Kidney epithelial cell (primary cell): ENCODE measurements at places on chromosomes 5 and 9. TPM values are rescaled to one million over a fixed set of nuclear protein-coding genes. Genes with fewer than 3 reads are reported as not detected.

DNA sequence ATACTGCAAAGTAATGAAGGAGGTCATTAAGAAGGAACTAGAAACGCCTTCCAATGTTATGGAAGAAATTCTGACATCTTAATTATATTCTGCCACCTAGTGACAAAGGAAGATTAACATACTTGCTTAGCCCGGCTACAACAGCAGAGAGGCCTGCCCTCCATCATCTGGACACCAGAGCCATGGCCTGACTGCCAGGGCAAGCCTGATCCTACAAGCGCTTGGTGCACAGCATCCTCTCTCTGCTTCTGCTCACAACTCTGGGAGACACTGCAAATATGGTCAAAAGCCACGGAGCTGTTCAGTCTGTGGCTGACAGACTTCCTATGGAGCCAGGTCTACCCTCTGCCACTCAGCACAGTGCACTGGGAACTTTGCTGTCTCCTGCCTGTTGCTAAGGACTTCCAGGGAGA lies 87.3 kb upstream of the SLC44A1 start:
- DNase-seq, result no peak

GRCh38 chr9:130682421-130683121 lies 11.0 kb upstream of the EXOSC2 start:
- DNase-seq, result no peak

DNA sequence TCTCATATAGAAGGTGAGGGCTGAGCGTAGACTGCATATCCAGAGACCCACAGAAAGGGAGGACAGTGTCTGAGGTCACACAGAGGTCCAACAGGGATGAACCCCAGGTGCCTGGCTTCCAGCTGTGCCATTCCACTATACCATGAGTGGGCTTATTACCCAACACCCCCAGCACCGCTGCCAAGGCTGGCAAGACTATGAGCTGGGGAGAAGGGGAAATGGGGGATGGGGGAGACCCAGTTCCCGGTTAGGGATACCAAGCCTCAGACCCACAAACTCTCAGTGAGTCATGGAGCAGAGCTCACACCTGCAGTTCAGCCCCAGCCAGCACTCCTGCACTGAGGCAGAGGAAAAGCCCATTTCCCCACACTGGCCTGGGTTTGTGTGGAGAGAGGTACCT lies 106.4 kb downstream of the PSD2 start:
- no peak for DNase-seq

DNA sequence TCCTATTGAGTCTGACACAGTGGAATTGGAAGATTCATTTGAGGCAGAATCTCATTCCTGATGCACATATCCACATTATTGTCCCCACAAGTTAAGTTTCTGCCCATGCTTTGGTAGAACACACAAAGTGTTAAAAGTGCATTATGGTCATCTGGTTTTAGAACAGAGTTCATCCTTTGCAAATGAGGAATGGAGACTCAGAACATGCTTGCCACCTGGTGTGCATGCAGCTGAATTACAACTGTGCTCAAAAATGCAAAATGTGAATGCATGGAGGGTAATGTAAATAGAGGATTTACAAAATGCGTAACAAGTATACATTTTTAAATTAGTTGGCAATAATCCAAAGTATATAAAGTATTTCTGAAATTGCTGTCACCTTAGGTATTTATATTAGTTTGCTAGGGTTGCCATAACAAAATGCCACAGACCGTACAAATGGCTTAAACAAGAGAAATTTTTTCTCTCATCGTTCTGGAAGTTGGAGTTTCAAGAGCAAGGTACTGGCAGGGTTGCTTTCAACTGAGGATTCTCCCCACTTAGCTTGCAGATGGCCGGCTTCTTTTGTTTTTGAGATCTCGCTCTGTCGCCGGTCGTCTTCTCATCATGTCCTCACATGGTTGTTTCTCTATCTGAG lies 671.1 kb downstream of the TAF11L14 start:
- no peak for DNase-seq

DNA sequence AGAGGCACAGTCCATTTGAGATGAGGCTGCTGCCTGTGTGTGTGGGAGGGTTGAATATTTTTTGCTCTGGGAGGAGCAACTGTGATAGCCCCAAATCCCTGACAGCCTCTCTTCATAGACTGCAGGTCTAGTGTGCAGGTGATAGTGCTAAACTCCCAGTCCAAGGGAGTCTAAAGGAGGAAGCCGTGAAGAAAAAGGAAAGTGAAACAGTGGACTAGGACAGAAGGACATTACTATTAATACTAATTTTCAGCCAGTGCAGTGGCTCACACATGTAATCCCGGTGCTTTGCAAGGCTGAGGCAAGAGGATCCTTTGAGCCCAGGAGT lies 295.0 kb downstream of the PDE4D start:
- no peak for DNase-seq

DNA sequence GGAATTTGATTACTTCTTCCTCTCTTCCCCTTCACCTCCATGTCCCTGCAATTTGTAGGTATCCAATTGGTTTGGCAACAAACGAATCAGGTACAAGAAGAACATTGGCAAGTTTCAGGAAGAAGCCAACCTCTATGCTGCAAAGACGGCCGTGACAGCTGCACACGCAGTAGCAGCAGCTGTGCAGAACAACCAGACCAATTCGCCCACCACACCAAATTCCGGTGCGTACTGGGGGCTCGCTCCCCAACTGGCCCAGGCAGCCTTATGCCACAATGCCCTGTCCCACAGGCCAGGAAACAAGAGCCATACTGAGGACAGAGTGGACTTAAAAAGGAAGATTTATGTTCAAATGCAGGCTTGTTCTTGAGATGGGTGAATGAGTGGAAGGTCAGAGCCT lies 213.5 kb downstream of the PBX3 start:
- DNase-seq, result no peak

DNA sequence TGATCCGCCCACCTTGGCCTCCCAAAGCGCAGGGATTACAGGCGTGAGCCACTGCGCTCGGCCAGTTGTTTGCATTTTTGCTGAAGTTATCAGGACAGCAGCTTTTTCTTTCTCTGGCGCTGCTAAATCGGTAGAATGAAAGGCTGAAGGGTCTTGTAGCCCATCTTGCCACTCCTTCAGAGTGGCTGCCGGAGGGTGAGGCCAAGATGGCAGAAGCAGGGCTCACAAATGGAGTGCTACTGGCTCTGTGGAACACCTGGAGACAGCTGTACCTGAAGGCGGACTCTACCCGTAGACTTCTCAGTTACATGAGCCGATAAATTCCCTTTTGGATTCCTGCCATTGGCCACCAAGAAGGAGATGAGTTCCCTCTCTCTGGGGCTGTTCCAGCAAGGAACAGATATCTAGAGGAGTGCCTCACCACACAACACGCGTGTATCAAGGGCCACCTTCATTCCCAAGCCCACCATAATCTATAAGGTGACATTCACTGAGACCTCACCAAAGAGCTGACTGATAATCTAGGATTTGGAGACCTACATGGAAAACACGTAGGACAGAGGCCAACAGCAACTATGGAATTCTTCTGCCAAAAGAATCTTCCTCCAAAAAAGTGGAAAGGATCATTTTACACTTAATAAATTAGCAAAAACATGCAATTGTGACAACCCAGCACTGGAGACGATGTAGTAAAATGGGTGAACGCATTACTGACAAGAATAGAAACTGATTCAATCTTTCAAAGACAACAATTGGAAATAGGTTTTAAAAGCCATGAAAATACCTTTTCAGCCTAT lies 21.8 kb downstream of the STK10 start:
- no peak for DNase-seq

DNA sequence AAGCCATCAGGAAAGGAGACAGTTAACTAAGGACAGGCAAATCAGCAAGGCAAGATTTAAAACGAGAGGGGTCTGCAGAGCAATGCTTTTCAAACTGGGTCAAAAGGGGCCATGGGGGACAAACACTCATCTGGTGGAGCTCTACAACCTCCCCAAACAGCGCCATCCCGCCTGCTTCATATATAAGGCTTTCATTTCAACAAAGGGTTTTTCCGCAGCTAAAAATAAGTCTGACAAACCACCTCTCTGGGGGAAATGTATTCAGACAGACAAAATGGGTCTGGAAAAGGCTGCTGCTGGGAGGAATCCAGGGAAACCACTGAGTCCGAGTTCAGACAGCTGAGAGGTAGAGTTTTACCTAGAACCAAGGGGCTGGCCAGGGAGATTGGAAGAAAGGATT lies 8.3 kb upstream of the SEPTIN8 start:
- no peak for DNase-seq

- DNase-seq, result no peak
These were observed 411.6 kb downstream of the BNC2 start for GRCh38 chr9:16458696-16459420.

- DNase-seq, result no peak
These were observed 268.3 kb downstream of the PJA2 start for GRCh38 chr5:109141222-109142200.

DNA sequence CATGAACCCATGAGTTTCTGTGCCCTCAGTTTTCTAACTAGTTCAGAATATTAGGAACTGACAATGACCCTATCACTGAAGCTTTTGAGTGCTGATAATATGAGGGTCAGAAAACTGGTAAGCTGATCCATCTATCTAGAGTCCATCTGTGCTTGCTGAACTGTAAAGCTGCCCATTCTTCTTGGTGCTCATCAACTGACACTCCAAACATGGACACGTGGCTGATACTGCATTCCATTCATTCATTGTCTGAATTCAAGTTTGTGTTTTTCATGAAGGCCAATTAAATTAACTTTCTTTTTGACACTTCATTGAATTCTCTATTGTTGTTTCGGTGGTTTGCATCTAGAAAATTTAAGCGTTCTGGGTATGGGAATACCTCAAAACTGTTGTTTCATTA lies 17.6 kb downstream of the NREP start:
- no peak for DNase-seq

DNA sequence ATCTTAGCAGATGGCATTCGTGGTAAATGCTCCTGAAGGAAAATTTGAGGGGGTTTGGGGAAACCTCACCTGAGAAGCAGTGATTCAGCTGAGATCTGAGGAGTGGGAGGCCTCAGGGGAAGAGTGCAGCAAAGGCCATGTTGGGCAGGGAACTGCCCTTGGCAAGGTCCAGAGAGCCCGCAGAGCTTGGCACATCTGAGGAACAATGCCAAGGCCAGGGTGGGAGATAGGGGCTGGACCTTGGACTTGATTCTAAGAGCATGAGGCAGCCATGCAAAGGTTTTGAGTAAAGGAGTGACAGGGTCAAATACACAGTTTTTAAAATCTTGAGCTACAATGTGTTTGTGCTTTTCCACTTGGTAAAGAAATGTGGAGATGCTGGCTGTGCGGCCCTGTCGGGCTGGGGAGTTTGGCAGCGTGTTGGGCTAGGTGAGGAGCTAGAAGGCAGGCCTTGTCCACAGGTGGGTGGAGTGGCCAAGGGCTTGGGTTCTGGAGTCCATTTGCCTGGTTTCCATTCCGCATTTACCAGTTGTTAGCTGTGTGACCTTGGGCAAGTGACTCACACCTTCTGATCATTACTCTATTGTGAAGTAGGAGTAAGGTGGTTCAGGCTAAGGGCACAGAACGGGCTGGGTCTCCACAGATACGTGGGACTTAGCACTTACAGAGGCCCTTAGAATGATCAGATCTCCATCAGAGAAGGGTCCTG lies 6.1 kb downstream of the TBC1D13 start:
- no peak for DNase-seq

GRCh38 chr5:3353561-3353960 lies 242.1 kb upstream of the IRX1 start:
- no peak for DNase-seq

GRCh38 chr5:9957214-9957613 lies 292.5 kb downstream of the ATPSCKMT start:
- no peak for DNase-seq

PKD2L2 gene
- not detected in 2 replicates for total RNA-seq

PCDHB4 gene
- 0.42 and 0.48 TPM in 2 replicates for total RNA-seq

CRHBP gene
- not detected in 2 replicates for total RNA-seq

CCIN gene
- not detected in 2 replicates for total RNA-seq

EIF4E1B gene
- total RNA-seq, result not detected in 2 replicates

IER5L gene
- 51.8 and 60.4 TPM in 2 replicates for total RNA-seq
